GM12878 (cell line): ENCODE measurements at places on chromosomes 6 and 20.
A peak's percentile ranks its signal among the peaks of the same experiment; 100 is the strongest.

DNA sequence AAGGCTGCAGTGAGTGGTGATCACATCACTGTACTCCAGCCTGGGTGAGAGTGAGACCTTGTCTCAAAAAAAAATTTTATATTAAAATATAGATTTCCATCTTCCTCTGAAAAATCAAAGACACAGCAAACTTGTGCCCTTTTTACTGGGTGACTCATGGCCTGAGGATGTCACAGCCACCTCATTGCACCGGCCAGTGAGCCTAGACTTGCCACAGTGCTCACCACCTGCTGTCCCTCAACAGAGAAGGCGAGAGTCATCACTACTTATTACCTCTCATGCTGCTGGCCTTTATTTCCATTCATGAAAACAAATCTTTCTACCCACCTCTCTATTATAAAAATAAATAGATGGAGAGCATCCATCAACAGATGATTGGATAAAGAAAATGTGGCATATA lies 295.8 kb downstream of the PREX1 start:
- no peak for DNase-seq

DNA sequence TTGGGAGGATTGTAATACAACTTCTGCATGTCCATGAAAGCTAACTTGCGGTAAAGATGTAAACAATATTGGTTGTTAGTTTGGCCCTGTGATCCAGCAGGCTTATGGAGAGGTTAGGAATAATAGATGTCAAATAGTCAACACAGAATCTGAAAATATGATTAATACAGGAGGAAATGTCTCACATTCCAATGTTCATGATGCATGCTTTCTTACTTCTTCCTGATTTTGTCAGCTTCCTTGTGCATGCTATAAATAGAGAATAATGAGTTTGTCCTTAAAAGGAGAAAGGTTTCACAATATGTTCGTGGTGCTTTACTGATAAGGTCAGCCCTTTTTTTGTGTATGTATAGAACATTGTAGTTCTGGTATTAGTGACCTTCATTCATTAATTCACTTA lies 136.7 kb downstream of the MMUT start:
- DNase-seq: no peak

GRCh38 chr6:7086488-7086887 lies 21.3 kb upstream of the RREB1 start:
- peak; percentile 66 for DNase-seq

GRCh38 chr20:61041481-61041880 lies 210.6 kb upstream of the CDH4 start:
- DNase-seq: no peak

DNA sequence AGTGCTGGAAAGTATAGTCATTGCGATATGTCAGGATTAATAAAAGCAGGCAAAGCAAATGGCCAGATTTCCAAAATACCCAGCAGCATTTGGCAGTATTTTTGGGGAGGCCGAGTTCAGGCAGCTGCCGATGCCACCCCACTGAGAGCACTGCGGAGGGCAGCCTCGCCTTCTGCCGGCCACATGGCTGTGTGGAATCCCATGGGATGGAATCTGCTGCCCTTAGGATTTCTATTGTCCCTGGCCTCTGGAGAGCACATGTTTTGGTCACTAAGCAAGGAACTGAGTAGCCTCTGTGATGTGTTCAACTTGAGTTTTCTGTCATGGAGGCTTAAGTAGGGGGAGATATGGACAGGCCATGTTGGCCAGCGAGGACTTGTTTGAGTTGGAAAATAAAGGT lies 123.0 kb downstream of the FARS2 start:
- no peak for DNase-seq

DNA sequence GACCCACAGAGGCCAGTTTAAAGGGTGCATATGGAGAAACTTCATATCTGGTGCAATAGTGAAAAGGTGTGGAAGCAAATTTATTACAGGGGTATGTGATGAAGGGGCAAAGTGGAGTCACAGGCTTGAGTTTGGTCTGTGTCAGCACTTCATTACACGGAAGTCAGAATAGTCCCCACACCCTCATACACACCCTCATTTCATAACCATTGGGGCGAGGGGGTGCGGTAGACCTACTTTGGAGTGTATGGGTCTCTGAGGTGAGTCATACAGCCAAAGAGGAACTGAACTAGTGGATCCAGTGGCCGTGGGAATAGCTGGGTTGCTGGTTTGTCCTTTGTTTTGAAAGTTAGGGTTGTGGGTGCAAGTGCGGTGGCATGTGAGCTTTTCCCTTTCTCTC lies 3.3 kb downstream of the TM9SF4 start:
- no peak for DNase-seq

DNA sequence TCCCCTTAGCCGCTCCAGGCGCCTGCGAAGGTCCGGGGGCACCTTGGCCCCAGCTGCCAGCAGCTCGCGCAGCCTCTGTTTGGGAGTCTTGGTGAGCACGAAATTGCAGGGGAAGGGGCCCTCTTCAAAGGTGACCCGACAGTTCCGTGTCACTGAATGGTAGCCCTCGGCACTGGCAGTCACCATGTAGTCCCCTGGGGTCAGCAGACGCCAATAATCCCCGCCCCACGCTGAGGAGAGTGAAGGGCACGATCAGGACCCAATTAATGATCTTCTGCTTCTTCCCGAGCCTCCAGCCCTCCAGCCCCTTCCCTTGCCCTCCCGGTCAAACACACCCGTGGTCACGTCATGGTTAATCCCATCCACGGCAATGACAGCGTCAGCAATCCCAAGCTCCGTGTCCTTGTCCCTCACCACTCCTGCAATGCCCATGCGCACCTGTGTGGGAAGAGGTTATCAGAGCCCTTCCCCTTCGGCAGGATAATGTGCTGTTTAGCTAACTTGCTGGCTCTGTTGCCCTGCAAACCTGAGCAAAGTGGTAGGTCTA lies 6.2 kb downstream of the CPXM1 start:
- no peak for DNase-seq

DNA sequence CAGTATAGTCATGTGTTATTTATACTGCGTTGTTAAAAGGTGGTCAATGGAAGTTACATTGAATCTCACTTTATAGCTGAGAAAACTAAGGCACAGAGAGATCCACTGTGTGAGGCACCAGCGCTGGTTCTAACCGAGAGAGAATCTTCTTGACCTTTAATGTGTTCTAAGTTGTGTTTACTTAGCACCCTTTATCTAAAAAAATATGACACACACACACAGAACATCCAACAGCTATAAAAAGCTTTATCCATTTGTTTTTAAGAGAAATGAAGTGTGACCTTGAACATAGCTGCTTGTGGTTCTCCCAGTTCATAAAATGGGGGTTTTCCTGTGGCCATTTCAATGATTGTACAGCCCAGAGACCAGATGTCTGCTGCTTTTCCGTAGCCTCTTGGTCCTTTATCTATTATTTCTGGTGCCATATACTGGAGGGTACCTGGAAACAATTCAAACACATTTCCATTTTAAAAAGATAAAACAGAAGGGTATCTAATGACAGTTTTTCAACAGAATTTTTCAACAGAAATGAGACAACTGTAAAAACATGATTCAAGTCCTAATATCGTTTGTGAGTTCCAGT lies 54.8 kb upstream of the MAP7 start:
- no peak for DNase-seq

DNA sequence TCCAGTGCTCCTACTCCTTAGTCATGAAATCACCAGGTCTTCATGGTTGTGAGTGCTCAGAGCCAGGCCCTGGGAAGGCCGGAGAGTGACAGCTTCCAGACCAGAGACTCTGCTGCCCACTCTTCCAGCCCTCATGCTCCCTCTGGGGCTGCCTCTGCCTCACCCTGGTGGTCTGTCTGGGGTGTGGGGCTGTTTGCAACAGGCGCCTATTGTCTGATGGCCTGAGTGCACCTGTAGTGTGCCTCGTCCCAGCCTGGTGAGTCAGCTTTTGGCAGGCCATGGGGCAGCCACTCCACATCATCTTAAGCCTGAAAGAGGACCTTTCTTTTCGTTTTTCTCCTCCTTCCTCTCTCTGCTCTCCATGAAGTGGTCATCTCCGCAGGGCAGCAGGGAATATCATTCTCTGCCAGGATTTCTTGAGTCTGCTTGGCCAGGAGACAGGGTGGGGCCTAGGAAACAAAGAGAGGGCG lies 173.8 kb downstream of the VEGFA start:
- no peak for DNase-seq

GRCh38 chr6:150813993-150814359 lies 51.5 kb upstream of the MTHFD1L start:
- peak; percentile 69 for DNase-seq

- DNase-seq: no peak
Measured at GRCh38 chr20:43938932-43939761, 24.5 kb downstream of the TOX2 start.
